Hematopoietic multipotent progenitor cell treated with erythropoietin and hydrocortisone succinate and interleukin-3 and kit ligand, for 6 days (in vitro differentiated cells): ENCODE measurements at places on chromosomes 1 and 21.

GRCh38 chr1:92481971-92482664 is 4.6 kb downstream of the GFI1 start:
- no peak for DNase-seq

DNA sequence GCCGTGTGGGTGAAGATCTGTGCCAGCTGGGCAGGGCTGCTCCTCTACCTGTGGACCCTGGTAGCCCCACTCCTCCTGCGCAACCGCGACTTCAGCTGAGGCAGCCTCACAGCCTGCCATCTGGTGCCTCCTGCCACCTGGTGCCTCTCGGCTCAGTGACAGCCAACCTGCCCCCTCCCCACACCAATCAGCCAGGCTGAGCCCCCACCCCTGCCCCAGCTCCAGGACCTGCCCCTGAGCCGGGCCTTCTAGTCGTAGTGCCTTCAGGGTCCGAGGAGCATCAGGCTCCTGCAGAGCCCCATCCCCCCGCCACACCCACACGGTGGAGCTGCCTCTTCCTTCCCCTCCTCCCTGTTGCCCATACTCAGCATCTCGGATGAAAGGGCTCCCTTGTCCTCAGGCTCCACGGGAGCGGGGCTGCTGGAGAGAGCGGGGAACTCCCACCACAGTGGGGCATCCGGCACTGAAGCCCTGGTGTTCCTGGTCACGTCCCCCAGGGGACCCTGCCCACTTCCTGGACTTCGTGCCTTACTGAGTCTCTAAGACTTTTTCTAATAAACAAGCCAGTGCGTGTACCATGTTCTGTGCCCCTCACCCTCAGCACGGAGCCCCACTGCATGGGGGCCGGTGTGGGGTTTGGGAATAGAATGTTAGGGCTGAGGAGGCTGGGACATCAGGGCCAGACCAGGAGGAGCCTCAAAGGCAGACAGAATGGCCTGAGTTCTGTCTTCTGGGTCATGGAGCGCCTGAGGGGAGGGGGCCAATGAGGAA is 21.3 kb downstream of the SERINC2 start:
- no peak for DNase-seq

DNA sequence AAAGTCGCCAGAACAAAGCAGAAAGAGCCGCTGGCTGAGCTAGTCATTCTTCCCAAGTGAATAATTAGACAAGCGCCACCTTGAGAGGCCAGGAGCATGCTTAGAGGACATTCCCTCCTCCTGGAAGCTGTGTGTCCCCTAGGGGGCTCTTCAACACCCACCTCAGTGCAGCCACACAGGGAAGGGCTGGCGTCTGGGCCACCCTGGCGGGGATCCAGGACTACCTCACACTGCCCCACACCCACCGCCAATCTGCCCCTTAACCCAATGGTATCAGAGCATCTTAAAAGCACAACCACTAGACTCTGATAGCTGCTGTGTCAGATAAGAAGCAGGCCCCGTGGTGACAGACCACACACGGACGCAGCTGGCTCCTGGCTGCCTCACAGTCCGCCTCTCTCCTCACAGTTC is 24.9 kb downstream of the SETD4 start:
- peak; percentile 74 for DNase-seq

- DNase-seq: peak; percentile 21
These were observed 69.4 kb downstream of the MEGF6 start for GRCh38 chr1:3541936-3542335.

- no peak for DNase-seq
These were observed 568.9 kb upstream of the ADGRL4 start for GRCh38 chr1:79575424-79575823.

GRCh38 chr1:159866905-159867663 is 4.6 kb upstream of the VSIG8 start:
- DNase-seq: no peak

GRCh38 chr21:43355266-43355924 is 71.5 kb downstream of the SIK1 start:
- DNase-seq: no peak

DNA sequence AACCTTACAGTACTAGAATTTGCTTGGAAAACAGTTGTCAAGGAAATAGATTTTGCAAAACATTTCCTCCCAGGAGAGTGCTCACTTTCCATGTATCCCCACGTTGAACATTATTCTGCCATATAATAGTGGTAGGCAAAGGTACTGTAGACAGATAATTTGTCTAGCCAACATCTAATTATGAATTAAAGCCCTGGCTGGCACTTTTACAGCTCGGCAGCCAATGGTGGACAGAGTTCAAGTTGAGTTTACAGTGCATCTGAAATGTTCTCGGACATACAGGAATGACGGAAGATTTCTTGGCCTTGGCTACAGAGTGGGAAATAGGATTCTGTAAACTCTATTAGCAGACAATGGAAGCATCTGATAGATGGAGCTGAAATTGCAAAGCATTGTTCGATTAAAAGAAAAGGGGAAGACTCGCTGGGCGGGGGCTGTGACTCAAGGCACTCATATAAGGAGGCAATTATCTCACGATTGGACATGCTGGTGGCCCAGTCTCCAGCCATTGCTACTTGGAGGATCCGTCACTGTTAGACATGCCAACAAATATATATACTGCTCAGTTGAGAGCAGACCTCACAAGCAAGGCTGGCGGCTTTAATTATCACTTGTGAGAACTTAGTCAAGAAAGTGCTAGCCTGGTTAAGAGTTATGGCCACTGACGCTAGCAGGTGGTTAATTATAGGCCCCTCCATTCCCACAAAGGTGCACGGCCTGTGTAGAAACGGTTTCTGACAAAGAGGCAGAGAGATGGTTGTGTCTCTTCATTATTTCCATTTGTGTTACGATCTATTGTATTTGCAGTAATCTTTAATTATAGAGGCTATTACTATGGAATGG is 48.0 kb downstream of the MAN1C1 start:
- DNase-seq: no peak

- peak; percentile 57 for DNase-seq
These were observed 21.4 kb downstream of the LIN9 start for GRCh38 chr1:226287587-226287986.

GRCh38 chr1:186456729-186457255 is 4.1 kb downstream of the PDC start:
- DNase-seq: no peak

DNA sequence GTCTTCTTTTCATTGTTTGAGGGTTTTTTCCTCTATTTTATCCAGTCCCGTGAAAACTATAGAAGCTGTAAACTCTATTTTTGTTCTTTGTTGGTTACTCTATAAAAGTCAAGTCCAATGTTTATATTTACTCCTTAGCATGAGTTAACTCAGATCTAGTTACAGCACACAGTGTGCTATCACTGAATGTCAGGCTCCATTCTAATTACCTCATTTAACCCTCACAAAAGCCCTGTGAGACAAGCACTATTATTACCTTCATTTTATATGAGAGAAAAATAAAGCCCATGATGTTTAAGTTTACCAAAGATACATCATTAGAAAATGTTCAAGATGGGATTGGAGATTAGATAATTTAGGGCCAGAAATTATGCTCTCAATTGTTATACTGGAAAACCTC is 251.4 kb upstream of the SNX7 start:
- no peak for DNase-seq

DNA sequence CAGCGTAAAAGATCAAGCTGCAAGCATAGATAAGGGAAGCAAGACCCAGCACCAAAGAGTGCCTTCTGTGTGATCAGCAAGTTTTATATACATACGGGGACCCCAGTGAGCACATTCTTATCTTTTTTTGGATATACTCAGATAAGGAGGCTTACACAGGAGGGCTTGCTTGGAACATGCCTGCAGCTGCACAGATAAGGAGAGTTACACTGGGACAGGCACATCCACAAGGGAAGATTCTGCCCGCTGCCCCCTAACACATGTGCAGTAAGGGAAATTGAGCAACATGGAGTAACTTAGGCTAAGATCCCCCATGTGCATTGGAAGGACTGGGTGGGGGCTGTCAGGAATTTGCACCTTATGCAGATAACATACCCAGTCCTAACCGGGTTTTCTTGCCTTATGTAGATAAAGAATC is 1334.8 kb downstream of the MRPL39 start:
- peak; percentile 95 for DNase-seq

DNA sequence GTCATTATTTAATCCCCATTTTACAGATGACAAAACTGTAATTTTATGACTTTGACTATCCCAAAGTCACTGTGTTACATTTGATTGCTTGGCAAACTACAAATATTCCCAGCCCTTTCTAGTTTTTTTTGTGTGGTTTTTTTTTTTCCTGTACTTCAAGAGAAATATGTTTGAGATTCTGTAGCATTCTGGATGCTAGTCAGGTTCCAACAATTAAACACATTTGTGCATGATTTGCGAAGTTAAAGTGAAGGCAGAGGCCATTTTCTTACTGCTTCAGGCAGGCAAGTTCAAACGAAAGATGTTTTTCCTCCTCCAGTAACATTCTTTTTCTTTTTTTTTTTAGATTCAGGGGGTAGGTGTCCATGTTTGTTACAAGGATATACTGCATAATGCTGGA is 107.9 kb upstream of the SERTAD4 start:
- no peak for DNase-seq

DNA sequence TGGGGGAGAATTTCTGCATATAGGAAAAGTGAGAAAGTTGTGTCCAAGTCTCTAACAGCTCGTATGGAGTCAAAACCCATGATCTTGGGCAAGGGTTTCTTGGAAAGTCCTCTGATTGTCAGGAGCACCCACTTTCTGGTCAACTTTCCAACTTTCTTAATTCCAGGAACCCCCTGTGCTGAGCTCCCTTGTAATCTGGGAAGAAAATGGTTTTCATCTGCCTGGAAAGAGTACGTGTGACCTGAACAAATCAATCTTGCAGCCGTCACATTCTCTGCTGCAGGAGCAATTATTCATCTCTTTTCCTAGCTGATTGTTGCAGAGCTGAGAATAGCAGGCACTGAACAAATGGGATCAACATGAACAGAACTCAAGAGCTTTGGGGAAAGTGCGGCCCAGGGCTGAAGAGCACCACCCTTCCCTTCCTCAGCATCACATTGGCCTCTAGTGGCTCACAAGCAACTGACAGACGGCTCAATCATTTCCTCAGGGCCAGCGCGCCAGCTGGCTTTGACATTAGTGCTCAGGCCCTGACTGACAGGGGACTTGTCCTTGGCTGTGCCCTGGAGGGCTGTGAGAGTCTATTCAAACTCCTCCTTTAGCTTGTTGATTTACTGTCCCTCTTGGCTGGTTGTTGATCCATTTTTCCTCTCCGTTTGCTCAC is 295.2 kb downstream of the HLX start:
- peak; percentile 28 for DNase-seq

DNA sequence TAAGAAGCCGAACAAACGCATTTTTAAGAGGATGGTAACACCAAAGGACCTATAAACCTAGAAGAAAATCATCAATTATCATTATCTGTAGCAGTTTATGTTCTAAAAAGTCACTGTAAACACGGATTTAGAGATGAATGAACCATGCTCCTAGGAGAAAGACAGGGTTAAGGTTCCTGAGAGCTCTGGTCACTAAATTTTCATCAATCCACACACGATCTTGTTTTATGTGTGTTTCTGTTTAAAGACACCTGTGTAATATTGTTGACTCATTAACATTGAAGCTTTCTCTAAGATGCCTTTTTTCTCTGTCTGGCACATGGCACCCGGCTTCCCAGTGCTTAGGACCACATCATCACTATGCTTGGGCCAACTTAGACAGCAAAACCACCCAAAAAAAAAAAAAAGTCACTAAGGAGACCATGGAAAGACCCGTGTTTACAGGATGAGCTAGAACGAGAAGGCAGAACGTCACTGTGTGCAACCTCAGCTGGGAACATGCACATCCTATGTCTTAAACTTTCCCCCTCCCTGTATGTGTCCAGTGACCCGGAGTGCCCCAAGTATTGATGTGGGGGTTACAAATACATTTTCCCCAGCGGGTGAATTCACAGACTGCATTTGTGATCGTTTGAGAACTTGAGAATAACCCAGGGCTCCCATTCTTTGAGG is 55.8 kb upstream of the PDE9A start:
- DNase-seq: no peak

GRCh38 chr1:87953121-87953520 is 624.4 kb downstream of the LMO4 start:
- DNase-seq: no peak

DNA sequence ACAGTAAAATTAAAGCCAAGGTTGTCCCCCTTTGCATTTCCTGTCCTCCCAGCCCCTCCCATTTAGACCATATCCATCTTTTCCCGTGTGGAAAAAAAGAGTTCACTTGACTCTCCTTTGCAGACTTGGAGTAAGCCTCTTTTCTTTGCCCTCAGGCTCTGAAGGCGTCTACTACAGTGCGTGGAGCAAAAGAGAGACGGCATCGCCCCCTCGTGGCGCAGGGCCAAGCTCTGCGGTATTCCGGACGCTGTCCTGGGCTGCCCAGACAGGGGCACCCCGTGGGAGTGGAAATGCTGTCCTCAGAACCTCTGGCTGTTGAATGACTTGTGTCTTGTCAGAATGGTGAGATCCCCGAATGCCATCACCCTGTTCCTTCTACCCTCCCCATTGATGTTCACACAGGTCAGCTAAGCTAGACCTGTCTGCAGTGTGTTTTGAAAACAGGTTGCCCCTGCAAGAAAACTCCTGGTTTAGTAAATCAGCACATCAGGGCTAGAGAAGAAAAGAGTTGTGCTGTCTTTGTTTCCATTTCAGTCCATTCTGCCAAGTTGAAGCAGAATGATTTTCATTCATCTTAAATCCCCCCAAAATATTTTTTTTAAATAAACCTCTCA is 12.3 kb upstream of the GJA8 start:
- DNase-seq: peak; percentile 87

DNA sequence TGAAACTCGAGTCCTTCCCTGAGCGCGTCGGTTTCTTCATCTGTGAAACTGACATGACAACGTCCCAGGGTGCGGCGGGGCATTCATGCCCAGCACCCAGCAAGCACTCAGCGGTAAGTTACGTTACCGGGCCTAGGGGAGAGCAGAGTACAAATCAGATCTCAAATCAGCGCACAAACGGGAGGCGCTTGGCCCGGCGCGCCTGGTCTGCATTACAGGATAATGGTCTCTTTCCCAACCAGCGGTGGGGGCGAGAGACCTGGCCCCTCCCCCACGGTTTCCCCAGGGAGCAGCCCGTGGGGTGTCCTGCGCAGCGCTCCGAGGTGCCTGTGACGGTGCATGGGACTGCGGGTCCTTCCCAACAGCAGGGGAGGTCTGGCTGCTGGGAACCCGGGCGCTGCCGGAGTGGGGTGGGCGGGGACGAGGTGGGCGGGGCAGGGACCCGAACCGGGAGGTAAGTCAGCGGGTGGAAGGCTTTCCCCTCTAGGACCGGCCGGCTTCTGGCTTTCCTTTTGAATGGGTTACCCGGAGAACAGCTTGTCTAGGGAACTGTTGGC is 1.0 kb downstream of the TMEM51 start:
- DNase-seq: peak; percentile 21
